Type B pancreatic cell (in vitro differentiated cells): ENCODE measurements at places on chromosomes 2 and 18. TPM values are rescaled to one million over a fixed set of nuclear protein-coding genes. Genes with fewer than 3 reads are reported as not detected.

GCG gene
- total RNA-seq, result 4,376 and 4,649 TPM in 2 replicates

AFF3 gene
- total RNA-seq, result 8.3 and 29.2 TPM in 2 replicates

MALL gene
- total RNA-seq, result 82.7 and 187 TPM in 2 replicates

CDCA7 gene
- 13.1 and 54.0 TPM in 2 replicates for total RNA-seq

FSHR gene
- not detected in 2 replicates for total RNA-seq

TMEM17 gene
- 1.9 and 4.2 TPM in 2 replicates for total RNA-seq

FKBP1B gene
- total RNA-seq, result 19.0 and 23.0 TPM in 2 replicates

UGT1A9 gene
- not detected in 2 replicates for total RNA-seq

CRYGD gene
- total RNA-seq, result not detected in 2 replicates

SKOR2 gene
- total RNA-seq, result 0.81 and 0.87 TPM in 2 replicates

GRCh38 chr2:15471606-15472005 lies 89.5 kb downstream of the NBAS start:
- peaks cover 50% of the 10 kb centered on the region for H3K36me3 ChIP-seq
- no peak for DNase-seq
- H3K27me3 ChIP-seq, result no peaks in the 10 kb centered on the region
- H3K4me3 ChIP-seq, result no peak overlapping the region

- no peak for DNase-seq
- H3K4me1 ChIP-seq, result peaks cover 11% of the 10 kb centered on the region
- no peak overlapping the region for H3K4me3 ChIP-seq
- H3K27me3 ChIP-seq, result peaks cover 31% of the 10 kb centered on the region
- H3K36me3 ChIP-seq, result no peaks in the 10 kb centered on the region
These were observed 50.6 kb upstream of the ODC1 start for GRCh38 chr2:10498525-10499274.

GRCh38 chr2:70746094-70746974 lies 21.7 kb downstream of the ADD2 start:
- H3K4me1 ChIP-seq, result peaks cover 11% of the 10 kb centered on the region
- H3K4me3 ChIP-seq, result no peak overlapping the region
- DNase-seq, result no peak
- peaks cover 4% of the 10 kb centered on the region for H3K36me3 ChIP-seq
- H3K27me3 ChIP-seq, result peaks cover 36% of the 10 kb centered on the region

GRCh38 chr2:222052934-222053367 lies 245.8 kb downstream of the PAX3 start:
- peak overlapping the region; percentile 42 for H3K4me3 ChIP-seq
- no peak overlapping the region for H3K27ac ChIP-seq
- H3K27me3 ChIP-seq, result peaks cover 84% of the 10 kb centered on the region
- no peak for DNase-seq

DNA sequence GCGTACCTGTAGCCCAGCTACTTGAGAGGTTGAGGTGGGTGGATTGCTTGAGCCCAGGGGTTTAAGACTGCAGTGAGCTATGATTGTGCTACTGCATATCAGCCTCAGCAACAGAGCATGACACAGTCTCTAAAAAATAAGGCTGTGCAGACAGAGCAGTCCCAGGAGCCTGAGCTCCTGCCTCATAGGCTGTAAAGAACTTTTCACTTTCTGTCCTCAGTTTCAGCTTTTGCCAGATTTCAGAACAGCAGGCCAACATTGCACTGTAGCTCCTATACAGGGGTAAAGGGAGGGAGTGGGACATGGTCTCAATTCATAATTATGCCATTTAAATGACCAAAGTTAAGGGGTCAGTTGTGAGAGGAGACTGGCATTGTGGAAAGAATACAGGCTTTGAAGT lies 150.6 kb downstream of the GALNT1 start:
- no peak overlapping the region for H3K27ac ChIP-seq
- no peaks in the 10 kb centered on the region for H3K36me3 ChIP-seq

DNA sequence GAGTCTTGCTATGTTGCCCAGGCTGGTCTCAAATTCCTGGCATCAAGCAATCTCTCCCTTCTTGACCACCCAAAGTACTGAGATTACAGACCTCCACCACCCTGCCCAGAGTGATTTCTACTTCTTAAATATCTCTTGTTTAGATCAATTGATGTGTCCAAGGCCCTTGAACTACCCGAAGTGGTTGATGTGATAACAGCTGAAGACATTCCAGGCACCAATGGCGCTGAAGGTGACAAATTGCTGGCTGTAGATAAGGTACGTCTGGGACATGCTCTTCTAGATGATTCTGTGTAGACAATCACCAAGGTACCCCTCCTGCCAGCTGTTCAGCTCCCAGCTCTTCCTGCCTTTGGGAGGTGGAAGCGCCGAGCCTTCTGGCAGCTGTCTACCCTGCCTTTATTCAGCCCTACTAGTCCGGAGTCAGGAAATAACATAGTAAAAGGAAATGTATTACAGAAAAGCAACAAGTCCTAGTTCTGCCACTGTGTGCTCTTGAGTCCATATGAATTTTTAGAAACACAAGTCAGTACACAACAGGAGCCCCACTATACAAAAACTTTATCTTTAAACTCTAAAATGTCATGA lies 61.3 kb upstream of the BZW1 start:
- H3K27ac ChIP-seq, result no peak overlapping the region
- peaks cover 8% of the 10 kb centered on the region for H3K27me3 ChIP-seq
- H3K36me3 ChIP-seq, result no peaks in the 10 kb centered on the region
- H3K4me1 ChIP-seq, result peaks cover 16% of the 10 kb centered on the region
- no peak overlapping the region for H3K4me3 ChIP-seq

GRCh38 chr2:58484221-58484620 lies 243.1 kb upstream of the FANCL start:
- no peak for DNase-seq
- no peaks in the 10 kb centered on the region for H3K4me1 ChIP-seq
- no peaks in the 10 kb centered on the region for H3K27me3 ChIP-seq
- H3K4me3 ChIP-seq, result no peak overlapping the region

- H3K27ac ChIP-seq, result no peak overlapping the region
- H3K4me1 ChIP-seq, result no peaks in the 10 kb centered on the region
- no peak overlapping the region for H3K4me3 ChIP-seq
These were observed 5.9 kb downstream of the MFSD2B start for GRCh38 chr2:24015562-24016375.

GRCh38 chr18:52861558-52861957 lies 521.6 kb downstream of the DCC start:
- H3K4me1 ChIP-seq, result no peaks in the 10 kb centered on the region
- no peaks in the 10 kb centered on the region for H3K36me3 ChIP-seq
- no peak for DNase-seq
- H3K27ac ChIP-seq, result no peak overlapping the region
- no peaks in the 10 kb centered on the region for H3K27me3 ChIP-seq

DNA sequence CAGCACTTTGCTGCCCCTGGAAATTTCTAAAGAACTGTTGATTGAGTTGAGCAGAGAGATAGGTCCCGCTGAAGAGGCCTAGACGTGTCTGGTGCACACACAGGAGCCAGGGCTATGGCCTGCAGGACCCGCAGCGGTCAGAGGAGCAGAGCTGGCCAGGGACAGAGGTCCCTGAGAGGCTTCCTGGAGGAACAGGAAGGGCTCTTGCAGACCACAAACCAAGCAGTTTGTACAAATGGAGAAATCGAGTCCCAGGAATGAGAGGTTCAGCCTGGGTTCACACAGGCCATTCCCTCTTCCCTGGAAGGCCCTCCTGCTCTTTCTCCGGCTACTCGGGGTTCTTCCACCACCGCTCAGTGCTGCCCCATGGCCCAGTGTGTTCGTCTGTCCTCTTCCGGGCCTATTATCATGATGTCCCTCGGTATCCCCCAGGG lies 1.2 kb upstream of the BIN1 start:
- no peak for DNase-seq
- H3K36me3 ChIP-seq, result no peaks in the 10 kb centered on the region
- H3K27ac ChIP-seq, result no peak overlapping the region
- H3K4me3 ChIP-seq, result peak overlapping the region; percentile 87
- peaks cover 23% of the 10 kb centered on the region for H3K4me1 ChIP-seq

GRCh38 chr2:197891897-197892442 lies 87.6 kb downstream of the PLCL1 start:
- no peak for DNase-seq
- no peak overlapping the region for H3K4me3 ChIP-seq

- no peaks in the 10 kb centered on the region for H3K36me3 ChIP-seq
- no peak for DNase-seq
- H3K27me3 ChIP-seq, result no peaks in the 10 kb centered on the region
- H3K4me1 ChIP-seq, result peaks cover 7% of the 10 kb centered on the region
These were observed 119.2 kb downstream of the ANKRD44 start for GRCh38 chr2:197191177-197191939.

DNA sequence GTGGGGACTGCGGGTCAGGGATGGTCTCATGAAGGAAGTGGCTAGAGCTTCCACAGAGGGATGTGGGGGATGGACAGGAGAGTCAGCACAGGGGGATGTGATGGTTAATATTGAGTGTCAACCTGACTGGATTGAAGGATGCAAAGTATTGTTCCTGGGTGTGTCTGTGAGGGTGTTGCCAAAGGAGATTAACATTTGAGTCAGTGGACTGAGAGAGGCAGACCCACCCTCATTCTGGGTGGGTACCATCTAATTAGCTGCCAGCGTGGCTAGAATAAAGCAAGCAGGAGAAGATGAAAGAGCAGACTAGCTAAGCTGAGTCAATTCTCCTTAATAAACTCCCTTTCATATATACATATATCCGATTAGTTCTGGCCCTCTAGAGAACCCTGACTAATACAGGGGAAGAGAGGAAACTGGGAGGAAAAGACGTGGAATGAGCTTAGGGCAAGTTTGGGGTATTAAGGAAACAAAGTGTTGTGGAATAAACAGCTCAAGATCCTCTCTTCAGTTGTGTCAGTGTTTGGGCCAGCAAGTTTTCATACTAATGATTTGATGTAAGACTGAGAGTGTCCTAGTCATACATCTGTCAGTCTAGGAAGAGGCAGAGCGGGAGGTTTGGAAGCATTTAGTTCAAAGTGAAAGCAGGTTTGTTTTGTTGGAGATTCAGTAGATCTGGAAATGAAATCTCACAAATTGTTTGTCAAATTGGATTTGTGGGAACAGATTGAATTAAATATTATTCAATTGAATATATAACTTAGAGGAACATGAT lies 135.2 kb upstream of the NT5C1B start:
- H3K27ac ChIP-seq, result no peak overlapping the region
- no peak overlapping the region for H3K4me3 ChIP-seq
- DNase-seq, result no peak
- H3K4me1 ChIP-seq, result peaks cover 4% of the 10 kb centered on the region

- no peak overlapping the region for H3K27ac ChIP-seq
- DNase-seq, result no peak
- H3K4me1 ChIP-seq, result peaks cover 9% of the 10 kb centered on the region
- peaks cover 26% of the 10 kb centered on the region for H3K27me3 ChIP-seq
- H3K4me3 ChIP-seq, result no peak overlapping the region
These were observed 38.2 kb upstream of the CNGA3 start for GRCh38 chr2:98308068-98308467.

DNA sequence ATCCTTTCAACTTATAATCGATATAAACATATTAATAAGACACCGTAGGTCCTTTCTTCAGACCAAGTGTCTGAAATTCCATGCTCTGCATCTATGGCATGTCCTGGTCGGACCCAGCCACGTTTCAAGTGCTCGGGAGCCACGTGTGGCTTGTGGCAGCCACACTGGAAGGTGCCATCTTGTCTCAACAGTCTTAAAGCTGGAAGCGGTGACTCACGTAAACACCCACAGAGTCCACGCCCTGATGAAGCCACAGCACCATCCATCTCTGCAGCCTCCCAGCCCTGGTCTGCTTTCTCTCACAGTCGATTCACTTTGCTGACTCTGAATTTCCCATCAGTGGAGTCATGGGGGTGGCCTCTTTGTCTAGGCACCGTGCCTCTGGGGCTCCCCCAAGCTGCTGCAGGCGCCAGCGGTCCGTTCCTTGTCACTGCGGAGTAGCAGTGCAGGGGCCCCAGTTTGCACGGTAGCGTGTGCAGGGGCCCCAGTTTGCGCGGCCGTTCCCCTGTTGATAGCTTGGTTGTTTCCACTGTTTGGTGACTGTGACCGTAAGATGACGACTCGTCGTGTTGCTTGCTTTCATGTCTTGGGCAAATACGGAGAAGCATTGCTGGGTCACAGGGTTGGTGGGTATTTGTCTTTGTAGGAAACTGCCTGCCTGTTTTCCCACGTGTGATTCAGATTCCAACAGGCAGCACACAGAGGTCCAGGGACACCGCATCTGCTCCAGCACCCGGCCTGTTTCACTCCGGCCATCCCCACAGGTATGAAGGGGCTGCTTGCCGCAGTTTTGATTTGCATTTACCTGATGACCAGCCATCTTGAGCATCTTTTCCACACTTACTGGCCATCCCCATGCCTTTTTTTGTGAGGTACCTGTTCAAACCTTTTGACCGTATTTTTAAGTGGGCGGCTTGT lies 240.3 kb downstream of the HDAC4 start:
- H3K36me3 ChIP-seq, result peaks cover 17% of the 10 kb centered on the region
- H3K27ac ChIP-seq, result no peak overlapping the region
- H3K4me1 ChIP-seq, result peaks cover 18% of the 10 kb centered on the region
- H3K4me3 ChIP-seq, result no peak overlapping the region
- H3K27me3 ChIP-seq, result no peaks in the 10 kb centered on the region

- H3K4me3 ChIP-seq, result no peak overlapping the region
- no peaks in the 10 kb centered on the region for H3K36me3 ChIP-seq
- H3K27me3 ChIP-seq, result no peaks in the 10 kb centered on the region
- H3K27ac ChIP-seq, result no peak overlapping the region
- DNase-seq, result no peak
These were observed 374.0 kb upstream of the SLC14A2 start for GRCh38 chr18:45241271-45241670.

GRCh38 chr2:42116195-42117181 lies 52.7 kb upstream of the EML4 start:
- no peak overlapping the region for H3K4me3 ChIP-seq
- no peaks in the 10 kb centered on the region for H3K36me3 ChIP-seq
- H3K4me1 ChIP-seq, result peaks cover 36% of the 10 kb centered on the region
- no peak for DNase-seq
- no peak overlapping the region for H3K27ac ChIP-seq
- peaks cover 3% of the 10 kb centered on the region for H3K27me3 ChIP-seq

DNA sequence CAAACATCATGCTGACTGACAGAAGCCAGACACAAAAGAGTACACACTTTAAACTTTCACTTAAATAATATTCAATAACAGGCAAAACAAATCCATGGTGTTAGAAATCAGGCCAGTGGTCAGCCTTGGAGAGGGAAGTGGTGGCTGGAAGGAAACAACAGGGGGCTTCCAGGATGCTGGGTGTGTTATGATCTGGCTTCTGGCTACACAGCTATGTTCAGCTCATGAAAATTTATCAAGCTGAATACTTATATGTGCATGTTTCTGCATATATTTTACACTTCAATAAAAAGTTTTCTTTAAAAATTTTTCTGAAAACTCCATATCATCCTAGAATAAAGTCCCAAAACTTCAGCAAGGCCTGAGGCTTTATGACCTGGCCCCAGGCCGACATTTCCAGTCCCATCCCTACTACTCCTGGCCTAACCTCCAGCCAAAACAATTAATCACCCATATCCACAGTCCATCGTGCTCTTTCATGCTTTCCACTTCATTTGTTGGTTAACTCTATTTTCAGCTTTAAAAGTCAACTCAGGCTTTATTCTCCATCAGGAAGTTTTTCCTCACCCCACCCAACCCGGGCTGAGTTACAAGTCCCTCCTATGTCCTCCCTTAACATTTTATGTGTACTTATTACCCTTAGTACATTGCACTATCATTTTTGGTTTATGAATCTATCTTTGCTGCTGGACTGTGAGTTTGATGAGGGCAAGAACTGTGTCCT lies 27.9 kb upstream of the SPTBN1 start:
- no peak overlapping the region for H3K27ac ChIP-seq
- no peak for DNase-seq
- no peak overlapping the region for H3K4me3 ChIP-seq
- H3K4me1 ChIP-seq, result peaks cover 14% of the 10 kb centered on the region
- no peaks in the 10 kb centered on the region for H3K27me3 ChIP-seq
